ENCODE measurements at places on chromosomes 2 and 18.

DNA sequence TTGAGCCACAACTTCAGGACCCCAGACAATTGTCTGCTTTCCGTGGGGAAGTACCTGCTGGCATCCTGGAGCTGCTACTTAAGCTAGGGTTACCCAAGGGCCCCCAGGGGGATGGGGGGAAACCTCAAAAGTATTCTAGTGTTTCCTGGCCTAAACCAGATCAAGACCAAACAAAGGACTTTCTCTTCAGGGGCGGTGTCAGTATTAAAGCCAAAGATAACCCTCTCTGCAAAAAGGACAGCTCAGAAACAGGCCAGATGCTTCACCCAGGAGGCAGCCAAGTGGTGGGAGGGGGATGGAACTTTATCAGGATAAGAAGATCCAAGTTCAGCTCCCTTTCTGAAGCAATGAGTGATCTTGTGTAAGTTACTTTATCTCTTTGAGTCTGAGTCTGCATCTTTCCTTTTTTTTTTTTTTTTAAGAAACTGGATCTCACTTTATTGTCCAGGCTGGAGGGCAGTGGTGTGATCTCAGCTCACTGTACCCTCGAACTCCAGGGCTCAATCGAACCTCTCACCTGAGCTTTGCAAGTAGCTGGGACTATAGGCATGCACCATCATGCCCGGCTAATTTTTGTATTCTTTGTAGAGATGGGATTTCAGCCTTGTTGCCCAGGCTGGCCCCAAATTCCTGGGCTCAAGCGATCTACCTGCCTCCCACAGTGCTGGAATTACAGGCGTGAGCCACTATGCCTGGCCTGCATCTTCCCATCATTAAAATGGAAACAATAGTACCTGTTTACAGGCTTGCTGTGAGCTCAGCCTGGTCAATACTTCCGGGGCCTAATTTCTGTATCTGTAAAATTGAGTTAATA is 151.8 kb upstream of the PTPRM start:
- DNase-seq: no peak

DNA sequence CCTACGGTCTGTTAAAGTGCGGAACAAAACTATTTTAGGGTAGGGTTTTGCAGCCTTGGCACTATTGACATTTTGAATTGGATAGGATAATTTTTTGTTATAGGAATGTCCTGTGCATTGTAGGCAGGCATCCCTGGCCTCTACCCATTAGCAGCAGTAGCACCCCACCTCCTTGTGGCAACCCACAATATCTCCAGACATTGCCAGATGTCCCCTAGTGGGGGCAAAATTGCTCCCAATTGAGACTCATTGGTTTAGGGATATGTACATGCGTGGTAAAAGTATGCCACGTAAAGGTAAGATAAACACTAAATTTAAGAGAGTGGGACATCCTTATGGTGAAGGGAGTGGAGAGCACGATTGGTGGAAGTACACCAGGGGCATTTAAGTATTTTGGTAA is 4.6 kb downstream of the MIB1 start:
- DNase-seq: no peak

DNA sequence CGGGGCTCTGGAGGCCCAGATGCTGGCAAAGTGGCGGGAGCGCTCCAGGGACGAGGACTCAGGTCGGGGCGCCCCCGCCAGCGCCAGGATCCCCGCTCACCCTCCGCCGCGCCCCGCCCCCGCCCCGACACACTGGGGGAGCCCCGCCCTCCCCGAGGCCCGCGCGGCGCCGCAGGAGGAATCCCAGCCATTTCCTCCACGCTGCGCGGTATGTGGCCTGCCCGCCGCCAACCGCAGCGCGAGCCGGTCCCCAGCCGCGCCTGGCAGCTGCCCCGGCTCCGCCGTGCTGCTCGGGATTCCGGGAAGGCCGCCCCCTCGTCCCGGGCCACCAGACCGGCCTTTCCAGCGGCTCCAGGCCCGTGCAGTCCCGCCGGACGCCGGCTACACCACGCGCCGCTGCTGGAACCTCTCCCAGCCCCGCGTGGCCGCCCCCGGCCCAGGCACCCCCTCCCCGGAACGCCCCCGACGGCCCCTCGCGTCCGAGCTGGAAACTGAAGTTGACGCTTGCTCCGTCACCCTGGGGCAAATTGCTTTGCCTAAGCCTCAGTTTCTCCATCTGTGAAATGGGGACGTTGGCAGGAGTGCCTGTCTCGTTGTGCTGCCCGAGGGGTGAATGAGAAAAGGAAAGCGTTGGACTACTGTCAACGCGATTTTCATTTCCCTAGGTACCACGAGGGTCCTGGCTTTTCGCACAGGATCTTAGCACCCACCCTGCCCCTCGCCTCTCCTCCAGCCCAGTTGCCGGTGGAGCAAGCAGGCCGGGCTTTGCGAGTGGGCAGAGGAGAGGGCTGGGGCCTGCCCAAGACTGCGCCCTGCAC is 53.6 kb downstream of the PKDCC start:
- DNase-seq: peak; percentile 67

DNA sequence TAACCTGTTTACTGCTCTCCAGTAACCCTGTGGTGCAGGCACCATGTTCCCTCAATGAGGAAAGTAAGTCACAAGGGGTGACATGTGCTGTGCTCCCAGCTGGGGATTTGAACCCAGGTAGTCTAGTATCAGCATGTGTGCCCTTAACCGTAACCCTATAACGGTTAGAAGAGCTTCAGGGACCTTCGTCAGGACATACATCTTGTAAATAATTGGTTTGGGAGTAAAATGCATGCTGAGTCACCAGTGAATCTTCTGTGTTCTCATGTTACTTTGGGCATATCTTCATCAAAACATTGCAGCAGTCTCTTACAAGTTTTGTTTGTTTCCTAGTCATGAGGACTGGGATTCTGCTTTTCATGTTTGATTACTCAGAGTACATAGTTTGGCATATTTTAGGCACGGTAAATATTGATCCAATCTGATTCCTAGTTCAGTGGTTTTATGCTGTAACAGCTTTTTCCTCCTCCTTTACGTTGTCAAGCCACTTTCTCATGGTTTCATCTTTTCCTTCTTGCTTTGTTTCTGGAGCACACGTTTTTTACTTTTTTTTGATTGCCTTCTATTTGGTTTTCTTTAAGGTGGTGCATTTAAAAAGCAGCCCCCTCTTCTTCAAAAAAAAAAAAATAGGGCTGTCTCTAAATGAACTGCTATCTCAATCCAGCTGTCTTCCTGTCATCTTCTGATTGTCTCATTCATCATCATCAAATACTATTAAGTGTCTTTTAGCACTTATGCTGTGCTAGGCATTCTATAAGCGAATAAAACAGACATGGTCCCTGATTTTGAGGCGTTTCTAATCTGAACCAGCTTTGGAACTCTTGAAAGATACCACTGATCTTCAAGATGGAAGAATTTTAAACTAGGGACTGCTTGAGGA is 50.4 kb downstream of the CLIP4 start:
- DNase-seq: no peak

DNA sequence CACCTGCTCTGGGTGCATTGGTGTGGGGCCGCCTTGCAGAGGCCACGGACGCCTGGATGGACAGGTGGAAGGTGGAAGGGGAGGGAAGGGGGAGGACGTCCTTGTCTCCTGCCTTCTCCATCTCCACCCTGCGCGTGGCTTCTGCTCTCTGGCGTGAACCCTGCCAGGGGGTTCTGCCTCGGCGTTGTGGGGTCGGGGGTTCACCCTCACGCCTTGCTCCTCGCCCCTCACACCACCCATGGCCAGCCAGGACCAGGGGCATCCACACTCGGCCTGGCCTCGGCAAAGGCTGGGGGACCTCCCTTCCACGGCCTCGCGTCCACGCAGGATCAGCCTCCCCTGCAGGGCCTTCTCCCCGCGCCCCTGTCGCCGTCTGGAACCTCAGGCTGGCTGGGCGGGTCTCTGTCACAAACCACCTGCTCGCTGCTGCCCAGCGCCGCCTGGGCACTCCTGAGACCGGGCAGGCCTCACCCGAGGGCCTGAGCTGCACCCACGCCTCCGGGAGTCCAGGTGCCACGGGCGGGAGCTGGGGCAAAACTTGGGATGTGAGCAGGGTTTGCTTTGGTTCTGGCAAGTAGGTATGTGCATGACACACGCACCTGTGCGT is 655.9 kb downstream of the GALR1 start:
- no peak for DNase-seq

GRCh38 chr18:13696961-13697360 is 29.4 kb downstream of the FAM210A start:
- DNase-seq: no peak
